ENCODE measurements at places on chromosomes 4 and X.

- no peak for DNase-seq
Measured at GRCh38 chrX:65744965-65745364, 77.5 kb downstream of the MSN start.

GRCh38 chr4:112279025-112279881 lies 6.5 kb downstream of the TIFA start:
- no peak for DNase-seq

- DNase-seq = no peak
Measured at GRCh38 chrX:102808336-102808735, 87.8 kb downstream of the GPRASP3 start.

GRCh38 chr4:142559986-142560385 lies 286.1 kb downstream of the INPP4B start:
- DNase-seq = no peak

DNA sequence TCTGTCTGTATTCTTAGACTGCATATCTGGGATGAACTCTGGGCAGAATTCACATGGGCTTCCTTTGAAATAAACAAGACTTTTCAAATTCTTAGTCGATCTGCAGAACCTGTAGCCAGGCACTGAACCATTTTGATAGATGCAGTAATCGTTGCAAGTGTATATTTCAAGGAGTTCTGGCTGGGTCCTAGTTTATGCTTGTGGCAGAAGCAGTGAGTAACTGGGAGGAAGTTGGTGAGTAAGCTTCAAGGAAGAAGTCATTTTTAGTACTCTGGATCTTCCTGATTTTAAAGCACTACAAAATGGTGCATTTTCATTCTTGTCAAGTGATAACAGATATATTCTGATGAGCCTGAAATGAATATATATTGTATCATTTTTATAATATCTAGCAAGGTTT lies 9.5 kb downstream of the HPRT1 start:
- no peak for DNase-seq

GRCh38 chrX:13194291-13195103 lies 125.4 kb downstream of the ATXN3L start:
- DNase-seq = no peak

DNA sequence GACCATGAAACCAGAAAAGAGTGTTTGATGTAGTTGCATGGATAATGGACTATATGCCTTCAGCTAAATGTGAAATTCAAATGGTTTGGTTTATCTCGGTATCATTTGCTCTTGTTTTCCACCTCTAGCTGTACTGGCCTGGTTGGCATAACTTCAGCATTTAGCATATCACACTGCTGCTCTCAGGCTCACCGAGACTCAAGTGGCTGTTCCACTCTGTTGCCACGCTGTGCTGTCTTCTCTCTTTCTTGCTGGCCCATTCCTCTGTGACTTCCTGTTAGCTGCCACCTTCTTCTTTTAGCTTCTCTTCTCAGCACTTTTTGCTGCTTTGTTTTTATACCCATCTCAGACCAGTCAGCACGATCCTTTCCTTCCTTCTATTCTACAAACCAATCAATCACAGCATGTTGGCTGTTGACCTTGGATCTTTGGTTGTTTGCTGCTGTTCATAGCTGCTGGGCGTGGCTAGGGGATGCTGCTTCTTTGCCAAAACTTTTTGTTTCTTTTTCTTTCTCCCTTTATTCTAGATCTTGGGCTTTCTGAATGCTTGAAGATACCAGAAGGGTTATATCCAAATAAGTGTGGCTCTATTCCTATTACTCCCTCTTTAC lies 24.0 kb downstream of the INTS6L start:
- DNase-seq = no peak

DNA sequence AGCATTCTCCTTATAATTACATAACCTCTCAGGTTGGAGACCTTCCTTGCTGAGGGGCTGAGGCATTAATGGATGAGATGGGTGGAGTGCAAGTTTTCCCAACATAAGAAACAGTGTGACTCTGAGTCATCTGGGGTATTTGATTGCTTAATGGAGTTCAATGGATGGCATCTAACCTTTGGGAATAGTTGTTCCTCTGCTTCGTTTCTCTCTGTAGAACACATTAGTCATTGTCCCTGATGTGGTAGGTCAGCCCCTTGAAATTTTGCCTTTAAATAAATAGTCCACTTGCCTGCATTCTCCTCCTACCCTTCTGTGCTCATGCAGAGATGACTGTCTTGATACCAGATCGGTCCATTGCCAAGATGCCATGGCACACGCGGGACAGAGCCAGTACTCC lies 38.6 kb downstream of the SLITRK2 start:
- no peak for DNase-seq

DNA sequence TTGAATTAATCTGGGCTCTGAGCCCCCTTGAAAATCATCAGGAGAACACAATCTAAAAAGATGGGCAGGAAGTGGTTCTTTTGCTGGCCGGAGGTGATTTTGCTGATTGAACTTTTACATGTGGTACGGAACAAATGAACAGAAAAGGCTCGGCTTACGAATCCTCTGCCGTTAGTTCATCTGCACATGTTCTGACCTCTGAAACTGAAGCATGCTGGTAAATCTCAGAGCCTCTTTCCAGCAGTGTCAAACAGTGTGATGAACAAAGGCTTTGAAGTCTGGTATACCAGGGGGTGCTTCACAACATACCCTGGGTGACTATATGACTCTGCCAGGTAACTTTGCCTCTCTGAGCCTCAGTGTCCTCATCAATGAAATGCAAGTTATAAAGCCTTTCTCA lies 194.2 kb upstream of the C1QTNF7 start:
- no peak for DNase-seq

DNA sequence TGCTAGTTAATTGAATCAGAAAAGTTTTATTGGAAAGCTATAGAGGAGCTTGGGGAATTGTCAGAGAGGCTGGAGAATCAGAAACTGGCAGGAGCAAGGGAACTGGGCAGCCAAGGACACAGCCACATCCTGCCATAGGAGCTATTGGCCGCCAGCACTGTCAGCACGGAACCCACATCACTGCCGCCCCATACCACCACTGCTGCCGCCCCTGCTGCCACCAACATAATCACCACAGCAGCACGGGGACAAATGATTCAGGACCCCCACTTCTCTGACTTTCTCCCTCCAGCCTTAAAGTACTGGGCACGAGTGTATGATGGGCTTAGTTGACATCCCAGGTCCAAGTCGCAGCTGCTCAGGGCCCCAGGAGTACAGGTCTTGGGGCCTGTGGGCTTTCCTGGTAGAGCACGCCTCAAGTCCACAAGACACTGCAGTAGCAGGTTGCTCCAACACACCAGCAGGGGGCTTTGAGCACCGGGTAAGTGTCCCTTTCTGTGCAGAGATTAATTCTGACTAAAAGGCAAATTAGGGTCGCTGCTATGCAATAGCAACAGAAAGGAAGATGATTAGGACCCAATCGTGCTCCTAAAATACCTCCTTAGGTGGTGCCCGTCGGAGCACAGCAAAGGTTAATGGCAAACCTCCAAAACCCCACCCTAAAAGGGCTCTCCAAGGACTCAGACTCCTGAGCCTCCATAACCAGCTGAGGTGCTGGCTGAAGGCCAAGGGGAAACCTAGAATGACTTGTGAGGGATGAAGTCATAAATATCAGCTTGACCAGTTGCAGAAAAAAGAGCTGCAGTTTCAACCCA lies 6.9 kb downstream of the PJA1 start:
- no peak for DNase-seq

DNA sequence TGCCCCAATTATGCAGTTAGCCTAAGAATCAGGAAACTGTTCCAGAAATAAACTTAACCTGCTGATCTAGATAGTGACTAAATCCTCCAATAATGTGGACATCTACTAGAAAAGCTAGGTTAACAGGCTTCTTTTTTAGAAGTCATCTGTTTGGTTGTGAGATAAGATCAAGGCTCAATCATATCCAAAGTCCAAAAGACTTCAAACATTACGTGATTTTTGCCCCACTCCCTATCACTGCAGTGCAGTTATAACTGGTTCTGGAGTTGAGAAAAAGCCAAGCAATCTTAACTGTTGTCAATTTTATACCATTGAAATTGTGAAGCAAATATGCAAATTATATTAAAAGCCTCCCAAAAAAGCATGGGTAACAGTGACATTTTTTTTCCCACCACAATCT lies 781.4 kb downstream of the KLHL13 start:
- no peak for DNase-seq

GRCh38 chr4:183141997-183142396 lies 42.9 kb downstream of the WWC2 start:
- DNase-seq = no peak

DNA sequence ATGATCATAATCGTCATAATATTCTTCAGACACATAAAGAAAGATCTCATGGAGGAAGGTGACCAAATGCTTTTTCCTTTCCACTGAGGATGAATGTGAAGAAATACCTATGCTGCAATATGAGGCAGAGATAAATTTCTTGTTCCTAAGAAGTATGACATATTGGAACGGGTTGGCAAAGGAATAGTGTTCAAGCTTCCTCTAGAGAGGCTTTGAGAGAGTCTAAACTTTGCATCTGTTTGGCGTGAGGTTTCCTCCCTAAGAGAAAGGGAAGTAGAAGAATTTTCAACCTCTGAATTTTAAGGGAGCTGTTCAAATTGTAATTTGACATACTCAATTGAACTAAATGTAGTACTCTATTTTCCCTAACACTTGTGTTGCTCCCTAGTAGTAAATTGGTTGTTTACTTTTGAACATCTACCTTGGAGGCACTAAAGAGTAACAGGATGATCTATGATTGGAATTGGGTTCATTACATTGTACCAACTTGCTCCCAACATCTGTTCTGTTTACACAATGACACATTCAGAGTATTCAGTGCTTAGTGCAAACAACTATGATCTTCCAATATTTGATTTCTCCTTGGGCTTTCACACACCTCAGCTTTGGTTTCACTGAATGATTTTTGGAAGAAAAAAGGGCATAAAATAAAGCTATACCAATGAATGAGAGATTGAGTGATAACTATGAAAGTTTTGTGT lies 122.0 kb downstream of the CORIN start:
- DNase-seq = no peak

DNA sequence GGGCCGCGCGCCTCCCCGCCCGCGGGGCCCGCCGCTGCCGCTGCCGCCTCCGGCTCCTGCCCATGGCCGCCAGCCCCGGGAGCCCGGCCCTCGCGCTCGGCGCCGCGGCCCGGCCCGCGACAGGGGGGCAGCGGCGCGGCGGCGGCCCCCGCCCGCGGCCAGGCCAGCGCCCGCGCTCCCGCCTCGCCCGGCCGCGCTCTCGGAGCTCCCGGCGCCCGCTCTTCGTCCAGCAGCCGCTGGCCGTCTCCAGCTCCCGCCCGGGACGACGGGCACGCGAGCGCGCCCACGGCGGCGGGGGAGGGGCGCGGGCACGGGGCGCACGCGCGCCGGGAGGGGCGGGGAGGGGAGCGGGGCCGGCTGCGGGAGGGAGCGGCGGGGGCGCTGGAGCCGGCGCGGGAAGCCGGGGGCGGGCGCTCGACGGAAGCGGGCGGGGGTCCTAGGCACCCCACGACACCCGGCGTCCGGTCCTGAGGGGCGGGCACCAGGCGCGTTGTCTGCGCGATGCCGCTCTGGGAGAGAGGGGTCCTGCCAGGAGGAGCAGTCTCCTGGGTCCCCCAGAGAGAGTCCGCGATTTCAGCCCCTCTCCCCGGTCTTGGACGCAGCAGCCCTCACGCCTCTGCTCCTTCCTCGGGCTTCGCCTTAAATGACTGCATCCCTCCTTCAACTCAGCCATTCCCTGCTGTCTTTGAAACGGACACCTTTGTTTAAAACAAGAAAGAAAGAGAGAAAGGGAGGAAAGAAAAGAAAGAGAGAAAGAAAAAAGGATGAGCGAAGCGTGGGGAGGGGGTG lies 490 bp upstream of the PDZD4 start:
- DNase-seq = no peak

- DNase-seq = no peak
Measured at GRCh38 chr4:174681723-174682300, 147.2 kb downstream of the GLRA3 start.

DNA sequence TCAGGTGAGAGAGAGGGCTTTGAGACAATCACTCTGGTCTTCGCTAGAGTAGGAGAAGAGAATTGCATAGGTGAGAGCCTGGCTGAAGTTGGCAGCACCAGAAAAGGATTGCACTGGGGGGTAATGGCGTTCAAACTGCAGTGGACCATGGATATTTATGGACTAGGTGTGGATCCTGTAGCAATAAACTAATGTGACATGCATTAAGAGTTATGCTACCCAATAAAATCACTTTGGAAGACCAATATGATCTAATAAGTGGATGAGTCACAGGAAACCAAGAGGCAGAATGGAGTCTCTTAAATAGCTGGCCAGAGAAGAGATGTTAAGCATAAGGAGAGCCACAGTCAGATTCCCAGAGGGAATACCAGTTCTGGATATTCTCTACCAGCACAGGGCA lies 259.8 kb downstream of the FBXO8 start:
- no peak for DNase-seq

DNA sequence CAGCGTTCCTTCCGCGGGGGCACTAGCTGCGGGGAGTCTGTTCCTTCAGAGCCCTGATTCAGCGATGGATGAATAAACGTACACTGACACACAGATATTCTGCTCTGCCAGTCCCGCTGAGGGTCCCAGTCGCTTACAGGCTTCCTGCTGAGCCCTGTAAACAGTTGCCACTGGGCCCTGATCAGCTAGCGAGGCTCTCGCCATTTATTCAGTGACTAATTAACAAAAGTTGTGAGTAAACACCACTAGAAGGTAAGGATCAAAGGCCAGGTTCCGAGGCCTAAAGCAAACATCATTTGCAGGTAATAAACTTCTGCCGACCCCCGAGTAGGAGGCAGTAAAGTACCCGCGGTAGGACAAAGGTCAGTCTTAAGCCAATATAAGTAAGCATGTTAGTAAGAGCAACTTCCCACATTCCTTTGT lies 442.6 kb upstream of the GALNT7 start:
- no peak for DNase-seq

DNA sequence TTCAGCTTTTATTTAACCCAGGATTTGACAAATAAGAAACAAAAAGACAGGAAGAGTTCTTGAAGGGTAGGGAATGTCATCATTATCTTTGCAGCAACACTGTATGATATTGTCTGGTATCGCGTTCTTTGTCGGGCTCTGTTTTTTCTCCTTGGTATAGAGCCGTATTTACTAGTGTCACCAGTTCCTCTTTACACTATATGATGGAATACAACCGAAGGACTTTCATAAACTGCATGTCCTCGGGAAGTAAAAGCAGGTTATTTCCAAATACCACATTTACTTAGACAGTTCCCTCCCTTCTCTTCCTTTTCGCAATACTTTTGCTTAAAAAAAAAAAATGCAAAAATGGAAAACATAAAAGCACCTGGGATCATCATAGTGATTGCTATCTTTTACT lies 96.6 kb upstream of the IL13RA1 start:
- DNase-seq = no peak

DNA sequence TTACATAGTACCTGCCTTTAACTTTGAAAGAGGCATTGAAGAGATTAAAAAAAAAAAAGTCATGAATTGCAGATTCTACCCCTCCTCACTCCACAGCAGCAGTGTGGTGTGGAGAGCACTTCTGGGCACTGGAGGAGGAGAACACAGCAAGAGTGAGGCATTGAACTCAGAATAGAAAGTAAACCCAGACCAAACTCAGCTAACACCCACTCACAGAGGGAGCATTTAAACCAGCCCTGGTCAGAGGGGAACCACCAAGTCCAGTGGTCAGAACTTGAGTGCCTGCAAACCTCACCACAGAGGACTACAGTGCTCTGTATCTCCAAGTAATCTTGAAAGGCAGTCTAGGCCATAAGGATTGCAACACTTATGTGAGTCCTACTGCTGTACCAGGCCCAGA lies 15.6 kb upstream of the UGT2A1 start:
- DNase-seq = no peak
